PC-3 (cell line): ENCODE measurements at places on chromosomes 1 and 21. TPM values are rescaled to one million over a fixed set of nuclear protein-coding genes. Genes with fewer than 3 reads are reported as not detected.
A peak's percentile ranks its signal among the peaks of the same experiment; 100 is the strongest.

GRCh38 chr1:56135864-56136147, 443.6 kb downstream of the PLPP3 start:
- DNase-seq: no peak

PAPPA2 gene
- total RNA-seq: not detected in 2 replicates

DNA sequence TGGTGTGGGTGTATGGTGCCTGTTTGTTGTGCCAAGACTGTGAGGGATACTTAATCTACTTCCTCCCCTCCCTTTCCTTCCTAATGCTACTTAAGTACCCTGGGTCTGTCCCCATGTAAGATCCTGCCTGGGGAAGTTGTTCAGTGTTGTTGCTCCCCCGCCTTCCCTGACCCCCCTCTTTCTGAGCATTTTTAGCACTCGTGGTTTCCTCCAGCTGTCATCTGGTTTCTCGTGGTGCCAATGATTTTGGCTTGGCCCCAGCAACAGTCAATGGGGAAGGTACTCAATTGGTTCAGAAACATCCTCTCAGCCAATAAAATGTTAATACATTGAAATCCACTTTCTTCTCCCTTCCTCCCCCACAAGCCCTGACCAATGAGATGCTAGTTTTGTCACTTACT, 8.0 kb upstream of the B4GALT3 start:
- DNase-seq: no peak

- peak; percentile 52 for DNase-seq
These were observed 117.7 kb downstream of the ERG start for GRCh38 chr21:38380481-38381137.

DNA sequence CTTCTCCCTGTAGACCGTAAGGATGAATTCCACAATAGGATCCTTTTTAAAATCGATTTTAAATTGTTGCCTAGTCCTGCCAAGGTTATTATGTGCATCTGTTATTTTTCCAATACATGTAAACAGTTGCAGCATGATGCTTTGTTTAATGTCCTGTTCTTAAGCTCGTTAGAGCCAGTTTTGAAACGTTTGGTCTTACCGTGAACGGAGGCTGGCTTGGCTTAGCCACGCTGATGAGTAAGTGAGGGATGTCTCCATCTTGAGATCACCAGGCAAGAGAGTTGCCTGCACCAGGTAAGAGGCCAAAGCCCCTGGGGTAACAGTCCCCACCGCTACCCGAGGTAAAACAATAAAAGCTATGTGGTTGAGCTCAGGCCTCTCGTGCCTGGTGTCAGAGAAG, 17.3 kb downstream of the CSTB start:
- no peak for DNase-seq

SPEN gene
- 26.7 and 35.7 TPM in 2 replicates for total RNA-seq

DNA sequence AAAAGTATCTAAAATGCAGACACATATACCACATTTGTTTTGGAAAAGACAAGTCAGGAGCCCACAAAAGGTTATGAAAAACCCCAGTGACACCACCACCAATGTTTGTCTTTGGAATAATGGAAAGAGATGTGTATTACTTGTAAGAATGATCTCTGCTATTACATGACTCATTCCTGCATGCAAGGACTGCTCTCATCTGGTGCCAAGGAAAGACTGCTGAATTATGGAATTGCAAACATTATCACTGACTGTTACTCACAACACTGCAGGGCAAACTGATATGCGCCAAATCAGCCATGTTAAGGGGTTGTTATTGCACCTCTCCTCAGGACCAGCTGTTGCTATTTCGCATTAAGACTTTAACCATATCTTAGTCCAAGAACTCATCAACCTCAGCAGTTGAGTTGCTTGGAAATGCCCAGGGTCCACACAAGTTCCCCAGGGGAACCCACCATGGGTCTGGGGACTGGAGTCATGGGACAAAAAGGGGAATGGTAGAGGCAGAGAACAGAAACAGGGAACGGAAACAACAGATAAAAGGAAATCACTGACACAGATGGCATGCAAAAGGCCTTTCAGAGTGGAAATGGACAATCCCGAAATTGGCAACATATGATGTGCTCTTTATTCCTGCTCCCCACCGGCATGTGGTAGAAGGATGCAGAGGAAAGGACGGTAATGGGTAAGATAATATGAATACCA, 34.4 kb downstream of the CAPZB start:
- DNase-seq: peak; percentile 94

DNA sequence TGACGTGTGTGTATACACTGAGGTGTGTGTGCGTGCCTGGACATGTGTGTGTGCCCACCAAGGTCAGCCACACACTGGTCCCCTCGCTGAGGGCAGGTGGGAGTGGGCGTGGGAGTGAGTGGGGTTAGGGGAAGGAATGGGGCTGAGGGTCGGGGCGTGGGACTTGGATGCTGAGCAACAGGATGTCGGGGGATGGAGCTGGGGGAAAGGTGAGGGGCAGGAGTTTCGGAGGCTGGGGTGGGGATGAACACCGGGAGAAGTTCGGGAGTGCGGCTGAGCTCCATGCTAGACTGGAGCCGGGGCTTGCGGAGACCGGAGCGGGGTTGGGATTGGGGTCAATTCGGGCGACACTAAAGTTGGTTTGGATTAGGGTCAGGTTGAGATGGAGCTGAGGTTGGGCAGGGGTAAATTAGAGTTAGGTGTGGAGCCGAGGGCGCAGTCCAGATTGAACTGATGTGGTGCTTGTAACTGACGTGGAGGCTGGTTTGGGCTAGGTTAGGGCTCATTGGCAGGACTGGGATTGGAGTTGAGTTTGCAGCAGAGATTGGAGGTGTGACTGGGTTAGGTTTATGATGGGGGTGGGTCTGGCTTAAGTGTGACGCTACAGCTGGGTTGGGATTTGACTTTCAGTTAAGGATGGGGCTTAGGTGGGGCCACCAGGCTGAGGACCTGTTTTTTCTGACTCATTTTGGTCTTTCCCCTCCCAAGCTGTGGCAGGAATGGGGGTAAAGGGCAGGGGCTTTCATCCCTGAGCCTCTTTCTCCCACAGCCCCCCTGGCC, 3.3 kb upstream of the GUCA2A start:
- DNase-seq: peak; percentile 61

- DNase-seq: peak; percentile 83
These were observed 33.9 kb downstream of the EIF2D start for GRCh38 chr1:206578068-206578977.

GRCh38 chr1:186715887-186716809, 35.9 kb upstream of the PTGS2 start:
- peak; percentile 78 for DNase-seq

PRAMEF5 gene
- total RNA-seq: not detected in 2 replicates

- no peak for DNase-seq
These were observed 187.8 kb downstream of the SLC44A5 start for GRCh38 chr1:75423136-75423535.

- DNase-seq: peak; percentile 13
These were observed 269.7 kb downstream of the LMO4 start for GRCh38 chr1:87598429-87598828.

DNA sequence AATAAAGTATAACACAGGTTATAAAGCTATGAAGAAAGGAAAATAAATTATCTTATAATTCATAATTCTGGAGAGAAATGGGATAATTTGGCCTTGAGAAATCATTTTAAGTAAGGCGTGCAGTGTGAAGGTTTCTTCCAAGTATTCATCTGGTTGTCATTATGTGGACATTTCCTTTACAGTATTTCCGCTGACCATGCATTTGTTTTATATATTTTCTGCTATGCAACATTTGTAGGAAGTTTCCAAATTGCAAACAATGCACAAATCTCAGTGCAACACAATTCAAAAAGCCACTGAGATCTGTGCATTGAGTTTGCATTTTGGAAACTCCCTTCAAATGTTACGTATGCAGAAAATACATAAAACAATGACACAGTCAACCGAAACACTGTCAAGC, 17.8 kb downstream of the ZNF670 start:
- no peak for DNase-seq

TMEM81 gene
- total RNA-seq: 6.3 and 7.5 TPM in 2 replicates

GRCh38 chr1:160838888-160839287, 23.8 kb downstream of the CD244 start:
- no peak for DNase-seq

DNA sequence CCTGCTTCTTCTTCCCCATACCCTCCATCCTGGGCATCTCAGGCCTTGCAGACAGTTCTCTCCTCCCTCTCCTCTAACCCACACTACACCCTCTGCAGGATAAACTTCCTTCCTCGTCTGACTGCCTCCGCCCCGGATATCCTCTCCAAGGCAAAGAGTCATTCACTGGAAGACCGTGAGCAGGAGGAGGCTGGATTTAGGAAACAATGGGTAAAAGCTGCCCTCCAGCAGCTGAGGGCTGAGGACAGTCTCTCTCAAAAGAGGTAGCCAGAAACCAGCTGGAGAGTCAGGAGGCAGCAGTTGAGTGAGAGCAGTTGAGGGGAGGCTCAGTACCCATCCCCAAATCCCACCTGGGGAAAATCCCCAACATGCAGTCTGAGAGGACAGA, 1.4 kb downstream of the CSRP1 start:
- DNase-seq: peak; percentile 74

- peak; percentile 26 for DNase-seq
These were observed 33.4 kb downstream of the OR2G3 start for GRCh38 chr1:247638781-247639180.

- DNase-seq: no peak
These were observed 31.6 kb downstream of the WDR4 start for GRCh38 chr21:42847726-42848125.

DNA sequence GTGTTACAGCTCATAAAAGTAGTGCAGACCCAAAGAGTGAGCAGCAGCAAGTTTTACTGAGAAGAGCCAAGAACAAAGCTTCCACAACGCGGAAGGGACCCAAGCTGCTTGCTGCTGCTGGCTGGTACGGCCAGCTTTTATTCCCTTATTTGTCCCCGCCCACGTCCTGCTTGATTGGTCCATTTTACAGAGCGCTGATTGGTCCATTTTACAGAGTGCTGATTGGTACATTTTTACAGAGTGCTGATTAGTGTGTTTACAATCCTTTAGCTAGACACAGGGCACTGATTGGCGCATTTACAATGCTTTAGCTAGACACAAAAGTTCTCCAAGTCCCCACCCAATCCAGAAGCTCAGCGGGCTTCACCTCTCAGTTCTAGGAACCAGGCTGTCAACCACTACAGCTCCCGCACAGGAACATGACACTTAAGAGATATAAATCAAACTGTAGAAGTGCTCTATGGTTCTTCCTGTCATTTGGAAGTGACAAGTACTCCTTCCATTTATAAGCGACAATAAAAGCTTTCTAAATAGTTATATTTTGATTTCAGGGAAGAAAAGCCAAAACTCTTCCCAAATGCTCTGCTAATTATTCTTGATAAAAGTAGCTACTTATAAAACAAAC, 28.5 kb downstream of the RNF115 start:
- DNase-seq: no peak

KRTAP19-2 gene
- not detected in 2 replicates for total RNA-seq

KCNJ6 gene
- not detected in 2 replicates for total RNA-seq

DNA sequence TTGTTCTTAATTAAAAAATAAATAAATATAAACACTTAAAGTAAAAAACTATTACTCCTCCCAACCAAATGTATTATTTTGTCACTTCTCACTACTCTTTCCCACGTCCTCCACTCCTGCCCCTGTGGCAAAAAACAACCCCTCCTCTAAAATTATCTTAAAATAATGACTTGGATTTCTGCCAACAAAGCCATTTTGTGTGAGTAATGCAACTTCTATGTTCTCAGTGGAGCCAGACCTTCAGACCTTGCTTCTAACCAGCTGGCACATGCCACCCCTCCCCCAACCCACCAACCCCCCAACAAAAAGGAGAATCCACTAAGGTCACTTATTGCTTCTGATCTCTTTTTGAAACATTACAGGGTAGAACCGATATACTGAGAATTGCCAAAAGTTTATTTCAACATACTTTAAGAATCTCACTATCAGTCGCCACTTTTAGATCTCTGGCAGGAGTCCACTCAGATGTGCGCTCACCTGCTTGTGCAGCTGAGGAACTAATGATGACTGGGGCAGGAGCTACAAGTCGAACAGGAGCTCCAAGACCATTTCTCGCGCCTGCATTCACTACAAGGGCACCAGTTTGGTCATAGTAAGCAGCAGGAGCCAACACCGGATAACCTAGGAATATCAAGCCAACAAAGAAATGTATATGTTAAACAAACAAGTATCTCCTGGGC, 58.3 kb upstream of the SDC3 start:
- peak; percentile 38 for DNase-seq

GRCh38 chr1:181126289-181126688, 37.8 kb downstream of the IER5 start:
- no peak for DNase-seq

GRCh38 chr21:21290751-21291150, 292.5 kb downstream of the NCAM2 start:
- DNase-seq: no peak

- no peak for DNase-seq
These were observed 82.8 kb downstream of the PRDM2 start for GRCh38 chr1:13782634-13783360.

C2CD4D gene
- total RNA-seq: 0.58 and 2.8 TPM in 2 replicates

DNA sequence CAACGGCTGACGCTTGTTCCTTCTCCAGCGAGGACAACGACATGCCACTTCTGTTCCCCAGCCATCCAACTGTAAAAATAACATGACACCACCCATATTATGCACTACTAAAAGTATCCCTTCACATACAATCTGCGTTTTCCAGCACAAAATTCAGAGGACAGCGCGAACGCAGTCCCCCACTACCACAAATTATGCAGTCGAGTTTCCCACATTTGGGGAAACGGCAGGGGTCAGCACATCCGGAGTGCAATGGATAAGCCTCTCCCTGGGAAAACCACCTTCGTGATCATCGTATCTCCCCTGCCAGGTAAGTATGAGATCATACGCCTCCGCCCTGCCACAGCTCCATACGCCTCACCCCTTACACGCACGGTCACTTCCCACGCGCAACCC, 120.9 kb downstream of the PPIAL4G start:
- no peak for DNase-seq

DNA sequence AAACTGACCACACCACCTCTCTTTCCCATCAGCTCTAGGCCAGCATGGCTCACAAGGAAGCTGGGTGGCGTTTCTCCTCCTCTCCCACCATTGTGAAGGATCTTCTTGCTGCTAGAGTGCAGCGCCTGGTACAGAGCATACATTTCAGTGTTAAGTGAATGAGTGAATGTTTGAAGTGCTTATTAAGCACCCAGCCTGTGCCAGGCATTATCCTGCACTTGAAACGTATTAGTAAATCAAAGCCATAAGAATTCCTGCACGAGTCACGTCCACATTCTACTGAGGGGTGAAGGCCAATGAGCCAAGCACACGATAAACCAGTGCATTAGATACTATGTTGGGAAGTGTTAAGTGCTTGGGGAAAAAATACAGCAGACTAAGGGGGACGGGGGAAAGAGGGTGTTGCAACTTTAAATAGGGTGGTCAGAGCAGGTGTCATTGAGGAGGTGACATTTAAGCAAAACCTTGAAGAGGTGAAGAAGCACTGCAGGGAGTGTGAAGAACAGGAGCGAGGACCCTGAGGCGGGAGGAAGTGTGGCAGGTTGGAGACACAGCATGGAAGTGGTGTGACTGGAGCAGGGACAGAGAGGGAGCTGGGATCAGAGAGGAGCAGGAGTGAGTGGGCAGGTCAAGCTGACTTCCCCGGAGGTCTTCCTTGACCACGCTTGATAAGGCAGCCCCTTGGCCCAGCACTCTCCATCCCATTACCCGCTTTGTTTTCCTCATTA, 48.5 kb upstream of the LRRN2 start:
- DNase-seq: no peak
